ENCODE measurements at places on chromosomes 1 and 21. TPM values are rescaled to one million over a fixed set of nuclear protein-coding genes. Genes with fewer than 3 reads are reported as not detected.

- DNase-seq, result no peak
These were observed 1.9 kb downstream of the PLCH2 start for GRCh38 chr1:2477791-2478499.

- no peak for DNase-seq
These were observed 31.4 kb downstream of the CLCA1 start for GRCh38 chr1:86499987-86500593.

DNA sequence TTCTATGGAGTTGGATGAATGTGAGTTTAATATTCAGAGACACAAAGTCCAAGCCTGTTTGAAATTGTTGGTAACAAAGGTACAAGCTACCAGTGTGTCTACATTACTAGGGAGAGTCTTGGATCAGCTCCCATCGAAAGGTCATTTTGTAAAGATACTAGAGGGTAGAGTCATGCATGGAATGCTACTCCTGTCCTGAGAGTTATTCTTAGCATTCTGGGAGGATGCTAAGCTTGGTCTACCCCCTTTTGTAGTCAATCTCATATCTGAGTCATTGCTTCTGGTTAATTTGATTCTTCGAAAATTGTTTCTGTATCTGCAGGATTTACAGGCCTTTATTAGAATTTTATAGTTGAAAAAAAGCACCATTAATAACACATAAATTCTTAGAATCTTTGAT is 240.2 kb downstream of the ST6GALNAC3 start:
- DNase-seq, result no peak

DNA sequence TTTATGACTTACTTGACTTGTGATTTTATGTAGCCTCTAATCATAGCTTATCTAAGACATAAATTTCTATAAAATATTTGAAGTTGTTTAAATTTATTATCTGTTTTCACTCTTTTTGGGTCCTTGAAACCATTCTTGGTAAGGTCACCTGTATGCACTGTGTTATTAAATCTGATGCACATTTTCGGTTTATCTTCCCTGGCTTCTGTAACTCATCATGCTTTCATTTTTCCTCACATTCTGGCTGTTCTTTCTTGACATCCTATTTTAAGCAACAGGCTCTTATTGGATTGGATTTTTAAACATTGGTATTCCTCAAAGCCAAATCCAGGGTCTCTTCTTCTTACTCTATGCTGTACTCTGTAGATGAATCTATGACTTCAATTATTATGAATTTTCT is 341.6 kb downstream of the TGFB2 start:
- DNase-seq, result no peak

DYNLT4 gene
- total RNA-seq, result 0.50 TPM

SRGAP2B gene
- total RNA-seq, result 75.0 TPM

GRCh38 chr1:245353411-245353810 is 198.6 kb downstream of the KIF26B start:
- no peak for DNase-seq

PLA2G2F gene
- total RNA-seq, result not detected

DNA sequence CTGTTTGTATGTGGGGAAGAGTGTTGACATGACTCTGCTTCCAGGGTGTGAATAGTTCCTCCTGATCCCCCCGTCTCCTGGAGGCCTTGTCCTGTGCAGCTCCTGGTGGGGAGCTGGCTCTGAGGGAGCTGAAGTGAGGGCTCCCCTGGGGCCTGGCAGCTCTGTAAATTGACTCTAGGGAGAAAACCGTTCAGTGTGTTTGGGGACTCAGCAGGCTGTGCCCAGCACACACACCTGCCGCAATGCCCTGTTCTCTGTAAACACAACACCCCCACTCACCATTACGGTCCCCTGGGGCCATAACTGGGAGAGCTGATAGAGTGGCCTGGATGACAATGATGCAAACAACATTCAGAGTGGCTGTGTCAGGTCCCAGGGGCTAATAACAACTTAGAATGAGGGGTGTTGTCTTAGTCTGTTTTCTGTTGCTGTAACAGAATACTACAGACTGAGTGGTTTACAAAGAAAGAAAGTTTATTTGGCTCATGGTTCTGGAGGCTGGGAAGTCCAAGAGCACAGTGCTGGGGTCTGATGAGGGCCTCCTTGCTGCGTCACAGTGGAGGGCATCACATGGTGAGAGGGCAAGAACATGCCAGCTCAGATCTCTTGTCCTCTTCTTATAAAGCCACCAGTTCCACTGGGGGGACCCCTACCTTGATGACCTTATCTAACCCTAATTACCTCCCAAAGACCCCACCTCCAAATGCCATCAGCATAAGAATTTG is 15.3 kb downstream of the ADORA1 start:
- DNase-seq, result no peak

DNA sequence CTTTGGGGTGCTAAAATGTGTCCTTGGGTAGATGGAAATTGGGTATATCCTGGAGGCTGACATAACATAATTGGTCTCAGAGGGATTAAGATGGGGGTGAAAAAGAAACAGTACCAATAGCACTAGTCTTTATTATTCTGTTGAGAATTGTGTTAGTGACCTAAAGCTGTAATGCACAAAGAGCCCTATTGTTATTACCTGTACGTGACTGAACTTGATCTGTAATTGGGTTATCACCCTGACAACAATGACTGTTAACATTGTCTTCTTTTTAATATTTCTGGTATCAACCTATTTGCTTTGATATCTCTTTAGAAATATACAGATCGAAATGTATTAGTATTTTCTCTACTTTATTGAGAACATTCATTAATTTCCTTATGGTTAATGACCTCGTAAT is 147.6 kb downstream of the NEK7 start:
- DNase-seq, result no peak

All from astrocyte (in vitro differentiated cells and primary cell).